ENCODE measurements at places on chromosomes 11 and 22.

GRCh38 chr11:78282821-78283220, 94.1 kb downstream of the USP35 start:
- DNase-seq: no peak

- no peak for DNase-seq
These were observed 4.7 kb upstream of the PELI3 start for GRCh38 chr11:66462010-66462409.

- DNase-seq: no peak
These were observed 373.0 kb upstream of the B3GAT1 start for GRCh38 chr11:134785059-134785458.

GRCh38 chr11:122597511-122597910, 58.0 kb upstream of the UBASH3B start:
- no peak for DNase-seq

DNA sequence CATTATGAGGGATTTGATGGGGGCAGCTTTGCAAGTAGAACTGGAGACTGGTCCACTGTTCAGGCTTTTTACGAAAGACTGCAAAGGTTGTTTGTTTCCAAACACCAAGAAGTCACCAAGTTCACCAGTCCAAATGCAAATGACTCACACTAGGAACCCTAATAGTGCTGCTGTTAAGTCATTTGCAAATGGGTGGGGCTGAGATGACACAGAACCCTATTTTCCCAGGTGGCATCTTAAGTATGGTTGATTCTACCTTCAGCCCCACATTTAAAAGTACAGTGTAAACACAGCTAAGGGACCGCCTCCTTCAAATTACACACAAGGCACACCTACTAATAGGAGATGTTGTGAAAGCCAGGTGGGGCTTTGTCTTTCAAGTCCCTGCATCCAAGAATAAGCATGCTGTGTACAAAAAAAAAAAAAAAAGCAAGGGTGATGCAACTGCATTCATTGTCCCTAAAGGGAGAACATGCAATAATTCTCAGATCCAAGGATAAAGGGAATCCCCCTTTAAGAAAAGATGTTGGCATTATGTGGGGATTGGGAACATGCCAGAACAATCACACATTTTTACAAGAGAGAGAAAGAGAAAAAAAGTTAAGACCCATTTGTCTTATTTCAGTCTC, 27.3 kb downstream of the BDNF start:
- DNase-seq: no peak

GRCh38 chr11:102589047-102589459, 36.1 kb downstream of the MMP20 start:
- DNase-seq: peak; percentile 82

DNA sequence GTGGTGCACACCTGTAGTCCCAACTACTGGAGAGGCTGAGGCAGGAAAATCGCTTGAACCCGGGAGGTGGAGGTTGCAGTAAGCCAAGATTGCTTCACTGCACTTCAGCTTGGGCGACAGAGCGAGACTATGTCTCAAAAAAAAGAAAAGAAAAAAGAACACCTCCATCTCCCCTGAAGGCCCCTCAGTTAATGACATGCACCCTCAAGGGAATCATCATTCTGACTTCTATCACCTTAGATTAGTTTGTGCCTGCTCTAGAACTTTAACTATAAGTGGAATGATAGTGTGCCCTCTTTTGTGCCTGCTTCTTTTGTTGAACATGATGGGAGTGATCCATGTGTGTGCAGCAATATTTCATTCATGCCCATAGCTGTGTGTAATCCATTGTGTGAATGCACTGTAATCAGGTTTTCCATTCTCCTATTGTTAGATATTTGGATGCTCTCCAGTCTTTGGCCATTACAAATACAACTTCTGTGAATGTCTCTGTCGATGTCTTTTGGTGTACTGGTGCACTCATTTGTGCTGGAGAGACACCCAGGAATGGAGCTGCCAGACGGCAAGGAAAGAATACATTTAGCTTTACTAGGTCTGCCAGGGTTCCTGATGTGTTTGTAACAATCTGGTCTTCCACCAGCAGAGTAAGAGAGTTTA, 883 bp upstream of the VPREB3 start:
- no peak for DNase-seq

Data from activated CD4-positive, alpha-beta T cell treated with anti-CD3 and anti-CD28 coated beads, Interleukin-2, Interleukin-4, amounts not matched to agents 100 ng/mL and 50 ng/mL, durations not matched to agents 16 hours and 8 hours (primary cell).